Cortex of kidney (tissue), 1 donor: ENCODE measurements at places on chromosomes 2 and 18.

- DNase-seq: no peak
Observed at GRCh38 chr2:173955004-173955403, 10.2 kb downstream of the SP3 start.

DNA sequence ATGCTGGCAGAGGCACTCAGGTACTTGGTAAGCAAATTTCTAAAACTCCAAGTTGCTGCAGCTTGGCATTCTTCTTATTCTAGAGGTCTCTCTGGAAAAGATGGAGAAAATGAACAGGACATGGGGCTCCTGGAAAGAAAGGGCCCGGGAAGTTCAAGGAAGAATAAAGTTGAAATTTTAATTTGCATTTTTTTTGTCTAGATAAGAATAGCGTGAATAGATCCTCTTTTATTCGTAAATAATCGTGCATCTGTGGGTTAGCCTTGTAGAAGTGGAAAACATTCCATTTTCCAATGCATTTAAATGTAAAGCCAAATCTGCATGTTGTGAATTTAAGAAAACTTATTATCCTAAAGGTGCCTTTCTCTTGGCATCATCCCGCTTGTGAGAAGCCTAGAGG, 61.0 kb downstream of the TNFRSF11A start:
- no peak for DNase-seq

DNA sequence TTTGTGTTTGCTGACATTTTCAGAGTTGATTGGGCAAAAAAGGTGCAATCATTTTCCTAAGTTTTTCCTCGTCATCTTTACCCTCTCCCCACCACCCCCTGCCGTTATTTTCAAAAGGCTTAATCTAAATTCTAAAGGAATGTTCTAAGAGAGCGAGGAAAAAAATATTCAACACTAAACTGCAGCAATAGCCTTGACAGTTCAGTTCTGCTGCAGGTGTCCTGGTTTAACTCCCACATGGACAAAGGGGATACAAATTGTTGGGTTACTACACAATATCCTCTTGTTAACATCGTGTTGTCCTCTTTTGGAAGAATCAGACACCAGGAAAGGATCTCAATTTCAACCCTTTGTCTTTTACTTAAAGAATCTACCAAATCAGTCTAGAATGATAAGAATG, 696.5 kb downstream of the NRXN1 start:
- no peak for DNase-seq

GRCh38 chr2:145751629-145752028, 1231.7 kb upstream of the ZEB2 start:
- DNase-seq: no peak

DNA sequence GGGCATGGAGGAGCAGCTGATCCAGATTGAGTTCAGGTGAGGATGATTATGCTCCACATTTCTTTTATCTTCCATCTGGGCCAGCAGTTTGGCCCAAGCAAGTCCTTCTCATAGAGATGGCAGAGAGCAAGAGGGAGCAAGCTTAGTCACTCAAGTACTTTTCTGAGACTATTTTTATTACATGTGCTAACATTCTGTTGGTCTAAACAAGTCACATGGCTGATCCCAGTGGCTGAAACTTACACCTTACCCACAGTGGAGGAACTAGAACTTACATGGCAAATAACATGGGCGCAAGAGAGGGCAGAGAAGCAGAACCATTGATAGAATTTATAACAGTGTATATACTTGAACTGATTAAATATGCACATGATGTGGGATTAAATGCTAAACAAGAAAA, 105.7 kb downstream of the KYNU start:
- DNase-seq: no peak

DNA sequence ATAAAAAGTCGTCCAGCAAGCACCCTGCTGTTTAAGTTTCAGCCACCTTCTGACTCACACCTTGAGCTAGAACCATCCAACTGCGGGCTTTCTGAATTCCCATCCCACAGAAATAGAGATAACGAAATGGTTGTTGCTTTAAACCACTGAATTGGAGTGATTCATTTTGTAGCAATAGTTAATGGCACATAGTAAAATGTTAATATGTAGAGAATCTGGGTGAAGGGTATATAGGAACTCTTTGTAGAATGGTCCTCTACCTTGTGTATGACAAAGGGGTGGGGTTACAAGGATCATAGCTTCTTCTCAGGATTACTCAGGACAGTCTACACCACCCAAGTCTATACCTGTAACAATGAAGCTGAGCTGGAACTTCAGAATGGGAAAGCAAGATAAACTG, 2.4 kb upstream of the MAPRE3 start:
- DNase-seq: no peak

DNA sequence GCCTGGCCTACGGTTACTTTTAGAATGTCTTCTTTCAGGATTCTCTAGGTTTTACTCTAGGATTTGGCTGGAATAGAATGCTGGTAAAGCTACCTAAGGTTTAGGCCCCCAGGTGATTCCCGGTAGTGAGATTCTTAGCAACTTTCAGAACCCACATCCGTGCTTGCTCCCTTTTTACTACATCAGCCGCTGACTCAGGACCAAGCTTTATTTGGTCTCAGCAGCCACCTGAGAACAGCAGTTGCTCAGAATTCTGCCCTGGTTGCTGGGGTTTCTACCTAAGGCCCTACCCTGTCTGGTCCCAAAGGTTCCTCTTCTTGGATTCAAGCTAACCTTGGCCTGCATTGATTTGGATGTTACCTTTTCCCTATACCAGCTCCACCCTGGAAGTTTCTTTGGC, 36.1 kb upstream of the NDUFV2 start:
- DNase-seq: no peak

DNA sequence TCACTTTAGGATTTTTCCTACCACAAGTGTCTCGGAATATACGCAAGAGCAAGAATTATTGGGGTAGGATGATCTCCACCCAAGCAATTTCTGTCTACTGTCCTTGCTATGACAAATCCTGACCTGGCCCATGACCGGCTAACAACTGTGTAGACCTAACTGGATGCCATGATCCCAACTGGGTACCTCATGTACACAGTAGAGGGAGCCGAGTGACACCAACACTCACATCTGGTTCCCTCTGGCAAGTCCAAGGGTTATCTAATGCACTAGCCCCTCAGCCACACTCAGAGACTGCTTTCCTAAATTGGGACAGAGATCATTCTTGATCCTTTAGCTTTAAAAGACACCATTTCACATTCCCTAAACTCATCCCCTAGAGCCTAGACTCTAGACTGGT, 60.7 kb upstream of the ZNF532 start:
- no peak for DNase-seq

- DNase-seq: no peak
Observed at GRCh38 chr18:48468151-48468550, 59.0 kb upstream of the ZBTB7C start.

GRCh38 chr18:36454245-36454644, 156.7 kb downstream of the FHOD3 start:
- DNase-seq: no peak

GRCh38 chr2:171858397-171858958, 35.6 kb downstream of the SLC25A12 start:
- no peak for DNase-seq

DNA sequence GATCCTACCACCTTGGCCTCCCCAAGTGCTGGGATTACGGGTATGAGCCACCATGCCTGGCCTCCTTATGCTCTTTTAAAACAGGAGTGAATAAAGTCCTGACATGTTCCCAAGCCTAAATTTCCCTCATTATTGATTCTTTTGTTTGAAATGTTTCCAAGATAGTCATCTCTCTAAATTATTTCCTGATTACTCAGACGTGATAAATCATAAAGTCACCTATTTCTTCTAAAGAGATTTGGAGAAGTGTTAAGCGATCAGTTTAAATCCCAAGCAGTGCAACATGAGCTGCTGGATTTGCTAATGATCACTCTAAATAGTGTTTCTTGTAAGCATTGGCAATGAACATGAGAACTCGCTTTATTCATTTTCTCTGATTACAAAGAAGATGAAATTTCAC, 51.8 kb downstream of the PMAIP1 start:
- no peak for DNase-seq

DNA sequence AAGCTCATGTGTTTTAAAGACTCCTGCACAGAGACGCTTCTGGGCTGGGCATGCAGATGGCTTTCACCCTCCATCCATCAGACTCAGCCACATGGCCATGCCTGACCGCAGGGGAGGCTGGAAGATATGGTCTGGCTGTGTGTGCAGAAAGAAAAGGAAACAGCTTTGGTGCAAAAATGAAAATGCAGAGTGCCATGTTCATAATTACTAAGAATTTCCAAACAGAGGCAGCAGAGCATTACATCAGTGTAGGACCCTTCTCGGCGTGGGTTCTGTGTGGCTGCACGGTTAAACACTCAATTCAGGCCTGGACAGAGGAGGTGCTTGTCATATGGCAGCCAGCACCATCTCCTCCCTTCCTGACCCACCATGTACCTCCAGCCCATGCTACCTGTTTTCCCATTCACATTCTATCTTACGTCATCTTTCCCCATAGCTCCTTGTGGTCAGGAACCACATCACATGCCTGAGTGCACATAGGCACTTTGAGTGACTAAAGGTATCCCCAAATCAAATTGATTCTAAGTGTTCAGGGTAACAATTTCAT, 200.3 kb upstream of the ID2 start:
- DNase-seq: no peak

- DNase-seq: no peak
Observed at GRCh38 chr2:225437319-225437718, 37.8 kb downstream of the NYAP2 start.

- no peak for DNase-seq
Observed at GRCh38 chr18:37019157-37019827, 190.4 kb downstream of the KIAA1328 start.

GRCh38 chr2:135931776-135932443, 53.5 kb downstream of the DARS1 start:
- no peak for DNase-seq

- DNase-seq: no peak
Observed at GRCh38 chr2:62539606-62540407, 33.8 kb upstream of the TMEM17 start.

DNA sequence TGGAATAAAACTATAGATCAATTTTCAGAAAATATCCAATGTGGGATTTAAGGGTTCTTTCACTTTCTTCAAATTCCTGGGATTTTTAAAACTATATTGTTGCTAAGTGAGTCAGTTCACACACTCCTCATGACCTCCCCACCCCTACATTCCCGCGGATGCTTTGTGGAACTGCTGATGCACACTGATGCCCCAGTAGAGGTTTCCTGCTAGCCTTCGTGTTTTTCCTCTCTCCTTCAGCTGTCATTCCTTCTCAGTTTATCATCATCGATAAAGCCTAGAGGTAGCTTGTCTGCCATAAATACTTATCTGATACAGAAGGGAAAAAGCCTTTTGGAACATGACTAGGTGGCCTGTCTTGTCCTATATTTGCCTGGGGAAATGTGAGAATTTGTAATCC, 67.4 kb upstream of the GALNT5 start:
- DNase-seq: no peak

DNA sequence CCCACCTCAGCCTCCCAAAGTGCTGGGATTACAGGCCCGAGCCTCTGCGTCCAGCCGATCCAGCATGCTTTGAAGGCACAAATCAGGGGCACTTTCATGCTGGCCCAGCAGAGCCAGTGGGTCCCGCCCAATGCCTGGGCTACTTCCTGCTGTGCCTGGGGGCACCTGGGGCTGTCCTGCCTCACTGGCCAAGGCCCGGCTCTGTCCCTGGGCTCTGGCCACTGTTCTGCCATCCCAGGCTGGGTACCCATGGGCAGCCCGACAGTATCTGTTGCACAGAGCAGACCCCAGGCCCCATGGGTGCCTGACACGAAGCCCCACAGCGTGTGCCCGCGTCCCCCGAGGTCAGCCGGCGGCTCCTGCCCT, 6.8 kb upstream of the GAL3ST2 start:
- DNase-seq: no peak

- no peak for DNase-seq
Observed at GRCh38 chr2:62313449-62314227, 117.7 kb downstream of the B3GNT2 start.

DNA sequence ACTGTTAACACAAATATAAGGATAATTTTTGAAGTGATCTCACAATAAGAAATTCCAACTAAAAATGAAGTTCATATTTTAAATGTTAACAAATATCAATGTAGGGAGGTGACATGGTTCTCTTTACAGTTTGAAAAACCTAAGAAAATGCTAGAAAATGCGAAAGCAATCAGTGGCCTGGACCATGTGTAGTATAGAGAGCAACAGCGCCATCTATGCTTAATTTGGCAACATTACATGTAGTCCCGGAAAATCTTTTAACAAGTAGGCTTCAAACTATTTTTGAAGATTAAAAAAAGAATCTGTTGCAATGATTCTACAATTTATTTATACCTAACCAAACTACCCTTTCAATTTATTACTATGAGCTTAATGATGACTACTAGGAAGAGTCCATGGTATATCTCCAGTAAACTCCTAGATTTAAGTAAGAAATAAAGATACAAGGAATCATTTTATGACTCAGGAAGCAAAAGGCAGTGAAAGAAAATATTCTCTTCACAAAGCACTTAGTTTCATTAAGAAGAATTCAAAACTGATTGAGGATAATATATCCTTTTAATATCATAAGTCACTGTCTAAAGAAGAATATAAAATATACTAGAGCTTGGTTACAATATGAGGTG, 33.3 kb downstream of the NDUFA10 start:
- no peak for DNase-seq

GRCh38 chr18:35514752-35515459, 17.1 kb upstream of the INO80C start:
- DNase-seq: no peak

- DNase-seq: no peak
Observed at GRCh38 chr2:234873828-234874173, 78.0 kb upstream of the SH3BP4 start.

DNA sequence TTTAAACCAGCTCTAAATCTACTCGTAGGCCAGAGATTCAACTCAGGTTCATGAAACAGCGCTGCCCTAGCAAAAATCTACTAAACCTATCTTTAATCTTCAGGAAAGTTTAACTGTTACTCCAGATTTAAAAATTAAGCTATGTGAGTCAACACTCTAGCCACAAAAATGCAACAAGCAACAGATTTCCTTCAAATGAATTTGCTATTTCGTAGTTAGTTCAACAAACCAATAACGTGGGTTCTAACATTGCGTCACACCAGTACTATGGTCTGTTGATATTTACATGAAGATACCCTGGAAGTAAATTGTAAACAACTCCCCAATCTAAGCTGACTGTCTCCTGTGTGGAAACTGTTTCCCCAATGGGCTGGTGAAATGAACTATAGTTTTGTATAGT, 71.2 kb downstream of the FIGN start:
- no peak for DNase-seq

DNA sequence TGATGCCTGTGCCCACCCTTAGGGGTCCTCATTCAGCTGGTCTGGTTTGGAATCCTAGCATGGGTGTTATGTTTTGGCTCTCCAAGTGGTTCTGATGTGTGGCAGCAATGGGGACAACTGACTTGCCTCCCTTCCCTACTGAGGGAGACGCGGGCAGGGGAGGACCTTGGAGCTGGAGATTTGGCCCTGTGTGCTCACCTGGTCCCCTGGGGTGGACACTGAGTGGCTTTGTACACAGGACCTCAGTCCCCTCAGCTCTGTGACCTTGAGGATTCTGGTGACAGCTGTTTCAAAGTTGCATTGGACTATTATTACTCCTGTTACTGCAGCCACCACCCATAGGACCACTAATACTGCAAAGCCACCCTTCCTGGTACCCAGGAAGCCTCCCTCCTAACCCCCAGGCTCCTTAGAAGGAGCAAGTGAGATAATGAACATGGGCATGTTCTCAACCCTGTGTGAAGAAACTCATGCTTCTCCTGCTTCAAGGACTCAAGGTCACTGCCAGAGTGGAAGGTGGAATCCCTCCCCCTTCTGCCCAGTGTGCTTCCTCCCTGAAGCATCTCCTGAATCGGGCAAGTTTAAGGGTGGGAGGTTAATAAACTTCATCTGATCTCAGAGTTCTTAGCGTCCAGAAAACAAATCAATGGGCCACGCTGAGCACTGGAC, 26.5 kb downstream of the TMEM182 start:
- no peak for DNase-seq

- DNase-seq: no peak
Observed at GRCh38 chr2:231482806-231483391, 18.6 kb upstream of the NCL start.
